Neural crest cell (in vitro differentiated cells): ENCODE measurements at places on chromosomes 4 and X. TPM values are rescaled to one million over a fixed set of nuclear protein-coding genes. Genes with fewer than 3 reads are reported as not detected.
A peak's percentile ranks its signal among the peaks of the same experiment; 100 is the strongest.

DNA sequence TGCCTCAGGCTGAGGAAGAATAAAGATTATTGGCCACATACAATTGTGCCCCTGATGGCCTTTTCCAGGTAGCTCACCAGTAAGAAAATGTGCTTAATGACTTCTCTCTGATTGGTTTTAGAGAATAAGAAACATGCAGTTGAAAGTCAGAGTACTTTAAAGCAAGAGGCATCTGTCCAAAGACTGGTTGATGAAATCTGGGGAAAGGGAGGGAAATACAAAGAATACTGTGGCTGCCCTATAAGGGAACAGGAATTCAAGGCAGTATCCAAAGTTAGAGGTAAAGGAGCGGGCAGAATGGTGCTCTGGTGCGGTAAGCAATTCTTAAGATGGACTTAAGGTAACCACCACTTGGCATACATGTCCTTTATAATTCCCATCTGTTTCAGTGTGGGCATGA lies 11.4 kb downstream of the PBDC1 start:
- no peak for DNase-seq

DNA sequence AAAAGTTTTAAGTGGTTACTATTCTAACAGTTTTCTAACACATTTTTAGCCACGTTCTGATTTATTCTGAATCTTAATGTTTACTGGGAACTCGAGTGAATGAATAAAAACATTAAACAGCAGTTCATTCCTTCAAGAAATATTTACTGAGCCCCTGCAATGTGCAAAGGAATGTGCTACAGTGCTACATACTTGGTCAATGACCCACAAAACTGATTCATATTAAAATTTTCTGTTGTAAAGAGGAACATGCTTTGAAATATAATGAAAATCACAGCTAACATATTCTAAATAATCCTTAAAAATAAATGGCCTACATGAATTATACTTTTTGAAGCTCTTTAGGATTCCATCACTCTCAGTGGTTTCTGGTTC lies 78.7 kb downstream of the ARAP2 start:
- no peak for DNase-seq

DNA sequence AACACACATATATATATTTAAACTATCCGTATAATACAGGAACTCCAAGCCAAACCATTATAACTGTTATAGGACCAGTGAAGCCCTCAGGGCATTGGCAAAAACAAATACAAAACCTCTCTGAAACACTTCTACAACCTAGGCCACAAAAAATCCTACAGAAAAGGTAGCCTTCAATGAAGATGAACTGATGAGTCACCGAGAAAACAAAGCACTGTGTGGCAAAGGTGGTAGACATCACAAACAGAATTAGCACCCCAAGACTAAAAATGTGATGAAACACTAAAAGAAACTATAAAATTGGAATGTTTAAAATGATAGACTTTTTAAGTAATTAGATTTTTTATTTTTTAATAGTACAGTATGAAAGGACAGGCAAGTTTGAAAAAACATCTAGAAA lies 5.5 kb upstream of the HSPA4L start:
- DNase-seq = no peak

- DNase-seq = no peak
Observed at GRCh38 chr4:111274060-111274459, 651.2 kb upstream of the PITX2 start.

- DNase-seq = no peak
Observed at GRCh38 chrX:118577041-118577440, 81.4 kb downstream of the DOCK11 start.

DNA sequence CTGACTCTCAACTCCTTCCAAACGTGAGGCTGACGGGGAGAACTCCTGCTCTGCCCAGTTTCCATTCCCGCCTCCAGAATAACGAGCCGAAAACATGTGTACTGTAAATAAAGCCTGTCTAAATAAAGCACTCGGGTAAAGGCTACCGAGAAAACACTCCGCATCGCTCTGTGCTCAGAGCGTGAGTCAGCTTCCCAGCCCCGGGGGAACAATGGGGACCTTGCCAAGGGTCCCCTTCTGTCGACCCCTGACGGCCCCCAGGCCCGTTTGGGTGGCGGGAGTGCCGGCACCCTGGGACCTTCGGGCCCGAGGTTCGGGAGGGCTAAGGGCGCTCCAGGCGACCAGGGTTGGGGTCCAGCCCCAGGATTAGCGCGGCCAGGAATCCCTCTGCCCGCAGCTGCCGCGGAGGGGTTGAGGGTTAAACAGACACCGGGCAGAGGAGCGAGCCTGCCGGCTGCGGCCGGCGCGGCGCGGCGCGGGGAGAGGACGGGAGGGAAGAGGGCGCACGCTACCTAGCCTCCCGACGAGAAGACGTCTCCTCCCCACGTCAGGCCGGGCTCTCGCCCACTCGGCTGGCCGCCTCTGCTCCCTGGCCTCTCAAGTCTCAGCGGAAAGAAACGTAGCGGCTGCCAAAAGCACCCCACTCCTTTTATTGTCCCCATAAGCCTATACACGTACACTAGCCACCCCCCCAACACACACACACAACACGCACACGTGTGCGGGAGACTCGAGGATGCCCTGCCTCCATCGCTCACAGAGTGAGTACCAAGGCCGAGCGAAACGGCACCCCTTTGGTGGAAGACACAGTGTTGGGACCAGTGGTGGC lies 85.5 kb downstream of the BCOR start:
- no peak for DNase-seq

GRCh38 chrX:40266490-40267333 lies 169.0 kb upstream of the BCOR start:
- DNase-seq = peak; percentile 69

GRCh38 chrX:19887911-19888879 lies 795 bp upstream of the SH3KBP1 start:
- peak; percentile 45 for DNase-seq

DNA sequence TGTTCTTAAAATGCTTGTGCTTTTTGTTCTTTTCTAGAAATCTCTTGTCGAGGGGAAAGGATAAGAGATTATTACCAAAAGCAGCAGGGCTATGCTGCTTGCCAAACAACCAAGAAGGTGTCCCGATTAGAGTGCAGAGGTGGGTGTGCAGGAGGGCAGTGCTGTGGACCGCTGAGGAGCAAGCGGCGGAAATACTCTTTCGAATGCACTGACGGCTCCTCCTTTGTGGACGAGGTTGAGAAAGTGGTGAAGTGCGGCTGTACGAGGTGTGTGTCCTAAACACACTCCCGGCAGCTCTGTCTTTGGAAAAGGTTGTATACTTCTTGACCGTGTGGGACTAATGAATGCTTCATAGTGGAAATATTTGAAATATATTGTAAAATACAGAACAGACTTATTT lies 81.5 kb upstream of the PACRGL start:
- no peak for DNase-seq

DNA sequence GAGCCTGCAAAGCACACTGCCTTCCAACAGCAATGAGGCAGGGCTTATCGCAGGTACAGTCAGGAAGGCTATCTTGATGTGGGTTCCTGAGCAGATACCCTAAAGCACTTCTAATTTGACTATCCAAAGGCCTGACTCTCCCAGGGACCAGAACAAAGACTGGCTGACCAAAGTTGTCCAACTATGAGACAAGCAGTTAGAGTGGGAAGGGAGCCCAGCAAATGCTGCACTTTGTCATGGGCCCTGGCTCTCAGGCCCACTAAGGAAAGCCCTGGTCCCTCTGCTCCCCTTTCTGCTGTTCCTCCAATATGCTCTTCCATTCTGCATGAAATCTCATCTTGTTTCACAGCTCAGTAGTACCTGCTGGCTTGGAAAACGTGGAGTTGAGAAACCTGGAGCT lies 391.0 kb downstream of the RAB28 start:
- no peak for DNase-seq

DNA sequence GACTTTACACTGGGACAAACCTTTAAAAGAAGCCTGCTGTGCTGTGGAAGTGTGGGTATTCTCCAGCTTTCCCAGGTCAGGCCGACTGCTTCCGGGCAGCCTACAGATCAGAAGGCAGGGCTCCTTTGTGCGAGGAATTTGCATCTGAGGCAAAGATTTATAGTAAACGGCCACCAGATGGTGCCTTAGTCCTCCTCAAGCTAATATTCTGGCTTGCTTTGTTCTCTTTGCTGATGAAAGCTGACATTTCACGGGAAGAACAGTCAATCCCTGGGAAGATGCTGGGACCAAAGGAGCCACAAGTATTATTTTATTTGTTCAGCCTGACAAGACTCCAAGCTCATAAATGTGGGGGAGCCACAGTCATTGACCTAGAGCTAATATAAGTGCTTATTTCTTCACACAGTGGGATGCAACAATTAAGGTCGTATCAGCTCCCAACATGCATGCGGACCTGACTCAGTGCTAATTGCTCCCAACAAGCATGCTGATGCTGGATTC lies 120.7 kb upstream of the TRIM2 start:
- DNase-seq = peak; percentile 61

- no peak for DNase-seq
Observed at GRCh38 chr4:102076622-102077021, 268.7 kb downstream of the SLC39A8 start.

- DNase-seq = no peak
Observed at GRCh38 chrX:96564595-96564994, 120.0 kb upstream of the DIAPH2 start.

GRCh38 chr4:138204507-138204906 lies 37.6 kb downstream of the SLC7A11 start:
- no peak for DNase-seq

- no peak for DNase-seq
Observed at GRCh38 chr4:41678951-41679350, 69.6 kb downstream of the PHOX2B start.

DNA sequence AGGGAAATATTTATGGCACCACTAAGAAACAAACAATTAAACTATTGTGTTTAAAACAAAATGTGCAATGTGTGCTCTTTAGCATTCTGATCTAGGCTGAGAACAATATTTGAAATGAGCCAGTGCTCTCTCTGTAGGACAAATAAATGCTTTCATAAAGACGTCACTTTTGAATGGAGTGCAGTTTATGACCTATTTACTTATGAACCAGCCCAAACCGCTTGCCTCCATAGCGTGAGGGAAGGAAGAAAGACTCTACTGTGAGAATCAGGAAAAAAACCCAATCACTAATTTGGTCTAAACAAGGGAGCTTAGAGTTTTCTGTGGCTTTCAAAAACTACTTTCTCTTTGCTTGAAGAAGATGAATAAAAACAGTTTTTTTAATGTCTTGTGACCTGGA lies 39.4 kb downstream of the SAT1 start:
- no peak for DNase-seq

GRCh38 chr4:14100349-14100748 lies 472.8 kb upstream of the BOD1L1 start:
- no peak for DNase-seq

DNA sequence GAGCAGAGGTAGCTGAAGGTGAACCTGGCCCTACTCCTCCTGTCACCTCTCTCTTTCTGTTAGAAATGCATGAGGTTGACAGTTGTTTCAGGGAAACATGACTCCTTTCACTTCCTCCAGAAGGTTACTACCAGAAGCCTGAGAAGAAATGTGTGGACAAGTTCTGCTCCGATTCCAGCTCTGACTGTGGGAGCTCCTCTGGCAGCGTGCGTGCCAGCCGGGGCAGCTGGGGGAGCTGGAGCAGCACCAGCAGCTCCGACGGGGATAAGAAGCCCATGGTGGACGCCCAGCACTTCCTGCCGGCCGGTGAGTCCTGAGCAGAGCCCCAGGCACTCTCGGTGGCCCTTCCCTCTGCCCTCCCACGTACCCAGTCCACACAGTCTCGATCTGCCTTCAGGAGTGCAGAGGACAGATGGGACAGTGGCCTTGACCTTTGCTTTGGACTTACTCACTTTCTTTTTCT lies 61.3 kb upstream of the TLR2 start:
- DNase-seq = no peak

DNA sequence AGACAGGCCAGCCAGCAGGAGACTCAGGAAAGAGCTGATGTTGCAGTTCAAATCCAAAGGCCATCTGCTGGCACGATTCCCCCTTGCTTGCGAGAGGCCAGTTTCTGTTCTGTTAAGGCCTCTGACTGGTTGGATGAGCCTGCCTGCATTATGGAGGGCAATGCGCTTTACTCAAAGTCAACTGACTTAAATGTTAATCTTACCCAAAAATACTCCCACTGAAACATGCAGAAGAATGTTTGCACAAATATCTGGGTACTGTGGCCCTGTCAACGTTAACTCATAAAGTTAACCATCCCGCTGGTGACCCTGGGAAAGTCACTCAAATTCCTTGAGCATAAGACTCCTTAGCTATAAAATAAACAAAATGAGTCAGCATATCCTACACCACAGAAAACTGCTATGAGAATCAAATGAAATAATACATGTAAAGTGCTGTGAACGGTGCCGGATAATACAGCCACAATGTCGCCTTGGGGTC lies 326.4 kb downstream of the EVC2 start:
- no peak for DNase-seq

FHIP1A gene
- 0.23 TPM in 1 of 2 replicates, not detected in the other for total RNA-seq

ERVMER34-1 gene
- 3.2 and 3.3 TPM in 2 replicates for total RNA-seq

ALB gene
- total RNA-seq = 0.70 and 1.1 TPM in 2 replicates

STATH gene
- total RNA-seq = not detected in 2 replicates

LETM1 gene
- total RNA-seq = 59.5 and 60.6 TPM in 2 replicates
